ENCODE measurements at places on chromosomes 7 and 10.
A peak's percentile ranks its signal among the peaks of the same experiment; 100 is the strongest.

DNA sequence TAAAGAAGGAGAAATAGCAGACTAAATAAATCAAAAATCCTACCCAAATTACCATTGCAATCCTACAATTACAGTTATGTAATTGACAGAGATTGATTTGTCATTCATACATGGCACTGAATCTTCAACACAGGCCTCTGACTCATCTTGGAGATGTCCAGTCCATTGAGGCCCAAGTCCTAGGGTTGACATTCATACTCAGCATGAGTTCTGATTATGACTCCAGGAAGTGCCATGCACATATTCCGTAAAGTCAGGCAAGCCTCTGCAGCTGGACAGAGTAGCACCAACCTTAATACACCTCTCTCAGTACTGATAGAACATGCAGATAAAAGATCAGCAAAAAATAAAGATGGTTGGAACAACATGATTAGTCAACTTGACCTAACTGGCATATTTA lies 353.7 kb upstream of the NFE2L3 start:
- no peak for DNase-seq

- DNase-seq: peak; percentile 34
Observed at GRCh38 chr7:151518105-151518946, 1.4 kb downstream of the RHEB start.

GRCh38 chr7:143050931-143051330 lies 1.2 kb upstream of the OR6V1 start:
- DNase-seq: no peak

- DNase-seq: no peak
Observed at GRCh38 chr7:104963991-104964385, 50.0 kb upstream of the KMT2E start.

DNA sequence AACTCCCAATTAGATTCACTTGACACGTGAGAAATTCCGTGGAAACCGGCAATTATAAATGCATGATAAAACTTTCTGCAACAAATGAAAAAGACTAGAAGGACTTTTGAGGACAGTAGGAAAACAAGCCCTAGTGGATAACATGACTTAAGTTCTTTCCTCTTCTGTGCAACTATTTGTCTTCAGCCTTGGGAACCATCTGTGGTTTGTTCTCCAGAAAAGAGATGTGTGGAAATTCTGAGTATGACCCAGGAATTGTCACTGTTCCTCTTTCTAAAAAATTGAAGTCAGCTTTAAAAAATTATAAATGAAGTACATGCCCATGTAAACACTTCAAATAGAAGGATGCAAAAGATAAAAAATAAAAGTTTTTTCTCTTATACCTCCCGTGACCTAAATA lies 128.6 kb upstream of the SVIL start:
- no peak for DNase-seq

GRCh38 chr7:155168597-155169480 lies 98.7 kb downstream of the HTR5A start:
- no peak for DNase-seq

- peak; percentile 84 for DNase-seq
Observed at GRCh38 chr10:45008524-45009161, 7.9 kb downstream of the ZNF22 start.

GRCh38 chr10:75238182-75239095 lies 2.7 kb upstream of the COMTD1 start:
- peak; percentile 18 for DNase-seq

DNA sequence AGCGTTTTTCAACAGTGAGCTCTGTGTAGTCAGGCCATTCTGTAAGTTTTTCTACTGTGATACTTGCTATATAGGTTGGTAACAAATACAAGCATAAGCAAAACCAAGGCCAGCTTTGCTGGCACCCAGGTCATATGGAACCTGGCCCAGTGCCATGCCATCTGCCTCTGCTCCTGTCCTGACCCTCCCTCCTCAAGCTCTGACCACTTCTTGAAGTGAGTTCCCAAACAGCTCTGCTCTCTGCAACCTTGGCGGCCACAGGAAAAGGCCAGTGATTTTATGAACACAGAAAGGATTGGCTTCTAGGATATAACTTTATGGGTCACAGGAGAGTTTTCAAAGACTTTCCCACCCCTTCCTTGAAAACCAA lies 12.8 kb downstream of the NOD1 start:
- DNase-seq: no peak

GRCh38 chr7:43076189-43076605 lies 36.2 kb upstream of the HECW1 start:
- no peak for DNase-seq

GRCh38 chr7:155305231-155305904 lies 7.7 kb downstream of the INSIG1 start:
- DNase-seq: no peak

DNA sequence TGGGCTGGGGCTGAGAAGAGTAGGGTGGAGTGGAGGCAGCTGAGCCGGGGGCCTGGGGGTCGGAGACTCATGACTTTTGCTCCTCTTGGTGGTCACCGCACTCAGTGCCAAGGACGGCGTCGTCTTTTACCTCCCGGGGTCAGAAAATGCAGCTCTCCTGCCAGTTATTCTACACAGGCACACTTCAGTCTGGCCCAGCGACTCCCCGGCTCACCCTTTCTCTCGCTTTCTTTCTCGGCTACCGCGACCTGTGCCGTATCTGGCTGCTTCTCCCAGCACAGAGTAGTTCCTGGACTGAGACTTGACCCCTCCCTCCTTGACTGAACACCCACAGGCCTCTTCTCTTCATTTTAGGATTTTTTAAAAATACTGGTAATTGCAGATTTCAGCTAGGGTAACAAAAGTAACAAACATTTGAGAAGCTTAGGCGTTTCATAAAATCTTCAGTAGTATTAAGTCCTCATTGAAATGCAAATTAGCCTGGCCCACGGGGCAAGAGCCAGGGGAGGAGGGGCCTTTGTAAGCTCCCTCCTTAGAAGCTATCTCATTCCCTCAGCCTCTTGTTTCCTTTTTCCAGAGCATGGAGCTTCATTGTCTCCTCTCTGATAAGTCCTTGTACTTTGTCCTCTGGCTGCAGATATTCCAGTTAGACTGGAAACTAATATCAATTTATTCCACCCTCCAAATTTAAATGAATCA lies 1.1 kb upstream of the PRLHR start:
- no peak for DNase-seq

DNA sequence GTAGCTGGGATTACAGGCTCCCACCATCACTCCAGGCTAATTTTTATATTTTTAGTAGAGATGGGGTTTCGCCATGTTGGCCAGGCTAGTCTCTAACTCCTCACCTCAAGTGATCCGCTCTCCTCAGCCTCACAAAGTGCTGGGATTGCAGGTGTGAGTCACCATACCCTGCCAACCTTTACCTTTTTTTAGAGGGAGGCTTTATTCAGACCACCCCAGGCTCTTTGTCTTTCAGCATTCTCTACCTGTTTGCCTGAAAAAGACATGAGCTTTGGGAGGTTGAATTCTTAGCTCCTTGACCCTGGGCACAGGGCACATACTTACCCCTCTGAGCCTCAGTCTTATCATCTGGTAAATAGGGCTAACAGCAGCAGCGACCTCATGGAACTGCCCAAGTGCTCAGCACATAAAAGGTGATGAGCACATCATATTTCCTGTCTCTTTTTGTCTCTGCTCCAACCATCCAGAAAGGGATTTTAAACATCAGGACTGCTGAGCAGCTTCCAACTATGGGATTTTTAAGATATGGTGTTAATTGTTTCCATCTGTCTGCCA lies 17.0 kb downstream of the FRMPD2 start:
- DNase-seq: no peak
